SJSA1 (cell line): ENCODE measurements at places on chromosomes 2 and 18.
A peak's percentile ranks its signal among the peaks of the same experiment; 100 is the strongest.

DNA sequence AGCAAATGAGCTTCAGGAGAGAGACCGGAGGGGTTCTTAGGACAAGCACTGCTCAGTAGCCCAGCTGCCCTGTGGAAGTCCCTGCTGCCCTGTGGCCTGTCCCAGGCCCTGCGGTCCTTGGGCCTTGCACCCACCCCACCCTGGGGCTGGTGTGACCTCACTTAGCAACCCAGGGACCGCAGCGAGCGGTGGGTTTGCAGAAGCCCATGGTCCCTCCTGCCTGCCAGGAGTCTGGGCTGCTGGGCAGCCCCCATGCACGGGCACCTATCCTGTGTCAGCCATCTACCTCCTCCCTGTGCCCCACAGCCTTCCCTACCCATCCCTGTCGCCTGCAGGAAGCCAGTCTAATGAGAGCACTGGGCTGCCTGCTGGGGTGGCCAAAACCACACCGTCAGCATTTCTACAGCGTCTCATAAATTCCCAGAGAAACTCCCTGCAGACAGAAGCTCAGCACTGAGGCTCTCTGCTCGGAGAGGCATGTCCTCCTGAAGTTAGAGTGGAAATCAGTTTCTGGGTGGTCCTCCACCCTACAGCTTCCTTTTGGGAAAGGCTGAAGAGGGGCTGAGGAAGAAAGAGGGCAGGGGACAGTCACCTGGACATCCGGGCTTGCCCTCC lies 231.1 kb upstream of the HS6ST1 start:
- DNase-seq: peak; percentile 75

DNA sequence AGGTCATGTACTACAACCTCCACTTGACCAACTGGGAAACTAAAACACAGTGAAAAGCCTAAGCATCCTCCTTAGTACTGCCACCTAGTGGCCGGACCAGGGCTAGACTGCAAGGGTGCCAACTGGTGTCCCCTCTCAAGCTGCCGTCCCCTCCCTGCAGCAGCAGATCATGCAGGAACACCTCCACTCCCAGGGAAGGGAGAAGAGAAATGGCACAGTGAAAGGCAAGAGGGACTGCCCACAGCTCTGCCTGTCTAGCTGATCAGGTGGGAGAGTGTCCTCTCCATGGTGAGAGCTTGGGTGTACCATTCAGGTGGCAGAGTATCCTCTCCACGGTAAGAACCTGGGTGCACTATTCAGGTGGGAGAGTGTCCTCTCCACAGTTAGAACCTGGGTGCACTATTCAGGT lies 78.1 kb downstream of the AAK1 start:
- DNase-seq: peak; percentile 66

- no peak for DNase-seq
These were observed 477.5 kb upstream of the SPHKAP start for GRCh38 chr2:228658998-228659397.

DNA sequence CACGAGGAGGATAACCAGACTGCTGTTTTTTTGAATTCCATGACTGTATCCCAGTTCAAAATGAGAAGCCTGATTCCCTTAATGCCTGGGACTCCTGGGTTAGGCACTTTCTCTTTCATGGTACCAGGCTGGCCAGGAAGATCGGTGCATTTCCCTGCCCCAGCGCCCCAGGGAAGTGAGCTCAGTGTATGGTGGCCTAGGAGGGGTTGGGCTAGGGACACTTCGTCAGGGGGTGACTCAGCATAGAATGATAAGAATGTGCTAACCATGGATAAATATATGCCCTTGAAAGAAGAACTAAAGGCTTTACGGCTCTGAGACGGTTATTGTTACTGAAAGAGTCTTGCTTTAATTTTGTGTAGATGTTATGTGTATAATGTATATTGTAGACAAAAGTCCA lies 27.5 kb upstream of the FAM237A start:
- peak; percentile 66 for DNase-seq

DNA sequence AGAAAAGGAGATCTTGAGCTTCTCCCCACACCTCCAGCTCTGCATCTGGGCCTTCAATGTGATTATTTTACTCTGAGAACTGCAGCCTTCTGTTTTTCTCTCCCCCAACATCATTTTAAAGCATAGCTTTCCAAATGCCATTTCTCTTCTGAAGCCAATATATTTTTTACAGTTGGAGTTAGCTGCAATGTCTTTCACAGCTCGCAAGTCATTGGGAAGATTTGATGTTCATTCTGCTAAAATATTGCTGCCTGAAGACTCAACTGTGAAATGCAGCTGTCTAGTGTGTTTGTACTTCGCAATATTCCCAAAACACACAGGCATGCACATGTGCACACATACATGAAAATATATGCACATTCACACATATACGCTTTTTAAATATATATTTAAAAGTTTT lies 295.3 kb downstream of the LRRTM1 start:
- no peak for DNase-seq

DNA sequence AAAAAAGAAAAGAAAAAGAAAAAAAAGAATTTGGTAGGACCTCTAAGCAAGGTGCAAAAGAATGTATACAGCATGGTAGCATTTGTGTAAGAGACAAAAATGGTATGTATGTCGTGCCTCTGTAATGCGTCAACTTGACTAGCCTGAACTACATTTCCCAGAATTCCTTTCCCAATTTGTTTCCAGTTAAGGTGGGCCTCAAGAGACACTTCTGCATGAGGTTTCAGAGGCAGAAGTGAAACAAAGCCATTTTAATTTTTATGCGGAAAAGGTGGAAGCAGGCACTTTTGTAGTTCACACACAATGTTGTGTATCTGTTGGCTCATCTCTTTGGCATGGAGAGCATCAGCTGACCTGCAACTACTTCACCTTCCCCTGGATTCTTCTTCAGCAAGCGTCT lies 56.5 kb upstream of the PAPOLG start:
- DNase-seq: no peak

DNA sequence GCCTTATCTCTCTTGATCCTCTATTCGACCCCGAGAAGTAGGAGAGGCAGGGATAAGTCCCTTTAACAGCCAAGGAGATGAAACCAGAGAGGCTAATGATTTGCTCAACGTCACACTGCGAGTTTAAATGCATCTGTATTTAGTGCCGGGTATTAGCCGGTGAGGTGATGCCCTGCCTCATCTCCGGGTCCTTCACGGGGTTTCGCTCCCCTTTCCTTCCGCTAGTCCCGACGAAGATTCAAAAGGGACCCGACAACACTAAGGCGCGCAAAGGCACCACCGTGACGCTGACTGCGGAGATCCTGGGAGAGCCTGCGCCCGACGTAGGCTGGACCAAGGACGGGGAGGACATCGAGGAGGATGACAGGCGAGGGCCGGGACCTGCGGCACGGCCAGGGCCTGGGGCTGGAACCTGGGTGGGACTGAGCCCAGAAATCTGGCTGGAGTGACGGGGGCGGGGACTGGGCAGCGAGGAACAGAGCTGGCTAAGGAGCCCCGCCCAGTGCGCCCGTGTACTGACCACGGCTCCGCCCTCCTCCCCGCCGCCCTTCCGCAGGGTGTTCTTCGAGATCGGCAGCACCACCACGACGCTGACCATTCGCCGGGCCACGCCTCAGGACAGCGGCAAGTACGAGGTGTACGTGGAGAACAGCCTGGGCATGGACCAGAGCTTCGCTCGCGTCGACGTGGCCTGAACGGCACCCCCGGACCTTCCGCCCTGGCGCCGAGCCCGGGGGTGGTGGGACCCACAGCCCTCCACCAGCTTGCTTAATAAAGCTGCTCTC lies 1.0 kb upstream of the GMPPA start:
- DNase-seq: peak; percentile 91

DNA sequence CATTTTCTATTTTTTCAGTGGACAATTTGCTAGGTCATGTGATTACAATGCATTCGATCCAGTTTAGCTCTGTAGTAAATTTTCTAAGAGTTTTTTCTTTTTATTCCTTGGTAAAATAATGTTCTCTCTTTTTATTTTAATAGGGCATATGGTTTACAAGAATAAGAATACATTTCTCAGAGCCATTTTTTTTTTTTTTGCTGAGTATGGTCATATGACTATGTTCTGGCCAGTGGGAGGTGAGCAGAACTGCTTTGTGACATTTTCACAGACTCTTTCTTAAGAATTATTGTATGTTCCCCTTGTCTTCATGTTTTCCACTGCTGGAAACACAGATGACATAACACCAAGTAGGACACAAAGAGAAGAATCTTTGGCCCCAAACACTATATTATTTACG lies 626.6 kb upstream of the FSHR start:
- no peak for DNase-seq

GRCh38 chr2:190582736-190583506 lies 48.4 kb upstream of the NEMP2 start:
- DNase-seq: no peak

- DNase-seq: no peak
These were observed 41.9 kb upstream of the LIMS1 start for GRCh38 chr2:108492364-108492763.

- DNase-seq: peak; percentile 92
These were observed 182.0 kb downstream of the TCF4 start for GRCh38 chr18:55405893-55406406.

DNA sequence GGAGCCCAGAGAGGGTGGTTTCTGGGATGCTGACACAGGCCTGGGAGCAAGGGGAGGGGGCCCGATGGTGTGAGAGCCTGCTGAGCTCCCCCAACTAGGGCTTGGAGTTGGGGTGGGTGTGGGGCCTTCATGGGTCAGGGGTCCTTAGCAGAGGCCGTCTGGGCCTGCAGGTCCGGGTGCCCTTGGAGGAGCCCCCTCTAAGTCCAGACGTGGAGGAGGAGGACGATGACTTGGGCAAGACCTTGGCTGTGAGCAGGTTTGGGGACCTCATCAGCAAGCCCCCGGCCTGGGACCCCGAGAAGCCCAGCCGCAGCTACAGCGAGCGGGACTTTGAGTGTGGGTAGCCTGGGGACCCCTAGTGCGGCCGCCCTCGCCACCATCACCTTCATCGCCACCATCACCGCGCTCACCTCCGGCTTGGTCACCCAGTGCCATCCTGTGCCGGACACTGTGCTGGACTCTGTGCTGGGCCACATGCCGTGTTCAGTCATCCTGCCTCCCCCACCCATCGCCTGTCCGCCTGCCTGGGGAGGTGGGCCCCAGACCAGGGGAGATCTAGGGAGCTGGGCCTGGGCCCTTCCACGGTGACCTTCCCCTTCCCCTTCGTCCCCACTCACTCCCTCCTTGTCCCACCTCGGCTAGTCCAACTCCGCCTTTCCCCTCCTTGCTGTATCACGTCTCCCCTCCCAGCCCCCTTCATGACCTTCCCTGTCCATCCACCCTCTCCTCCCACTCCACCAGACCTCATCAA lies 980 bp downstream of the SLC4A3 start:
- DNase-seq: no peak

DNA sequence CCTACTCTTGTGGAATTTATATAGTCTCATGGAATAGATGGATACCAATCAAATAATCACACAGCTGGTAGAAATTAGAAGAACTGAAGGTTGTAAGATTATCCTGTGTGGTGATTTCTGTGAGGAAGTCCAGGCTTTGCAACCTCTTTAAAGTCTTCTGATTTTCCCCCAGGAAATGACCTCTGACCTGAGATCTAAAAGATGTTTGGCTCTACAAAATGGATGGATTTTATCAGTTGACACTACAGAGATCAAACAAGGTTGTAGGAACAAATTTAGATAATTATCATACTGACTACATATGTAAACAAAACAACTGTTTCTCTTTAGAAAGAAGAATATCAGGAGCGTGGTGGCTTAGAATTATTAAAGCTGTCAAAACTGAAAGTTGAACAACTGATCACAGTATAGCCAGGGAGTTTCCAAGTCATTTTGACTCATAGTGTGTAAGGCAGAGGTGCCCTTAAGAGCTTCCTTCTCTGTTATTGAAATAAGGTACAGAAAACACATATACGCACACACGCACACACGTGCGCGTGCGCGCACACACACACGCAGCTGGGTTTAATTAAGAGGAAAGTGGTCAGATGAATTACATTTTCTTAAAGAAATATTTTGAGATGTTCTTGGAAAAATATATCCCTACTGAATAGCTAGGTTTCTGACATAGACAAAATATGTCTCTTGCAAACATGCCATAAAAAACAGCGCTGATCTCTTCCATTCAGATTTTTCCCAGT lies 35.5 kb upstream of the PELI1 start:
- DNase-seq: no peak
